ENCODE measurements at places on chromosomes 2 and 18. TPM values are rescaled to one million over a fixed set of nuclear protein-coding genes. Genes with fewer than 3 reads are reported as not detected.

DNA sequence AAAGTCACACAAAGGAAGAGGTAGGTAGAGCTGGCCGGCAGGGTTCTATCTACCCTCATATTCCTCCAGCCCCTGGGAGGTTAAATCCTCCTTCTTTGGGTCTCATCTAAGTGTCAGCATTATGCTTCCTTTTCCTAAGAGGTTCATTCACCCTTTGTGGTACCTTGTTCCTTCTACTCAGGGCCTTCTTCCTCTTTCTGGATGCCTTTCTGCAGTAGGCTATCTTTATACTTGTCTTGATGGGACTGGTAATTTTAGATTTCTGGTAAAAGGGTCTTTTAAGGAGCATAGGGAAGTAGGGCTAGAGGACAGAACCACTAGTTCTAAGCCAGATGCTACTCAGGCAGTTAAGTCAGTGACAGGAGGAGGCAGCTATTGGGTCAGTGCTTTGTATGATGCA is 13.7 kb upstream of the TNP1 start:
- DNase-seq: no peak

DNA sequence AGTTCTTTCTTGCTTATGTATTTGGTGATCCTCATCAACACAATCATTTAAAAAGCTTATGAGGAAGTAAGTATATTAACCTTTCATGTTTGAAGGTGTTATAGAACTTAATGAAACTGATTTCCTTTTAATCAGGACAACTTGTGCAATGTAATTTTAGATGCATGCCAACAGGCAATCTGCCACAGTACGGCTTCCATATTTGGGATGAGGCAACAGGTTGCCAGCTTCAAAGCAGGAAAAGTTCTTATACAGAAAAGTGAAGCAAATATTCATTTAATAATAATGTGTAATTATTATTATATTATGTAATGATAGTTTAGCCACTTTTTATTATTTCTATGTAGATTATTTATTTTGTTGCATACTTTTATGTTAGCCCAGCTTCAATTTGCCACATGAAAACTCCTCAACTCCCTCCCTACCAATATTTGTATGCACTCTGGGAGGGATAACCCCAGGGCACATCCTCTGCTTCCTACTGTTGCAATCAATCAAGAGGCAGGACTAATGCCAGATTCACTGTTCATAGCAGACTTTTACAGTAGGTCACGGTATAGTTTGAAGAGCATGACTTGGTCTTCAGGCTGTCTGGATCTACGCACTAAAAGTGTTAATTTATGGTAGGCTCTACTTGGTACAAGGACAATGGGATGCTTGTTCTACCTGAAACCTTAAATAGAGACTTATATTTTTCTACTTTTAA is 277.2 kb downstream of the AGPS start:
- DNase-seq: no peak

- no peak for DNase-seq
Measured at GRCh38 chr2:145596416-145596815, 1076.5 kb upstream of the ZEB2 start.

DNA sequence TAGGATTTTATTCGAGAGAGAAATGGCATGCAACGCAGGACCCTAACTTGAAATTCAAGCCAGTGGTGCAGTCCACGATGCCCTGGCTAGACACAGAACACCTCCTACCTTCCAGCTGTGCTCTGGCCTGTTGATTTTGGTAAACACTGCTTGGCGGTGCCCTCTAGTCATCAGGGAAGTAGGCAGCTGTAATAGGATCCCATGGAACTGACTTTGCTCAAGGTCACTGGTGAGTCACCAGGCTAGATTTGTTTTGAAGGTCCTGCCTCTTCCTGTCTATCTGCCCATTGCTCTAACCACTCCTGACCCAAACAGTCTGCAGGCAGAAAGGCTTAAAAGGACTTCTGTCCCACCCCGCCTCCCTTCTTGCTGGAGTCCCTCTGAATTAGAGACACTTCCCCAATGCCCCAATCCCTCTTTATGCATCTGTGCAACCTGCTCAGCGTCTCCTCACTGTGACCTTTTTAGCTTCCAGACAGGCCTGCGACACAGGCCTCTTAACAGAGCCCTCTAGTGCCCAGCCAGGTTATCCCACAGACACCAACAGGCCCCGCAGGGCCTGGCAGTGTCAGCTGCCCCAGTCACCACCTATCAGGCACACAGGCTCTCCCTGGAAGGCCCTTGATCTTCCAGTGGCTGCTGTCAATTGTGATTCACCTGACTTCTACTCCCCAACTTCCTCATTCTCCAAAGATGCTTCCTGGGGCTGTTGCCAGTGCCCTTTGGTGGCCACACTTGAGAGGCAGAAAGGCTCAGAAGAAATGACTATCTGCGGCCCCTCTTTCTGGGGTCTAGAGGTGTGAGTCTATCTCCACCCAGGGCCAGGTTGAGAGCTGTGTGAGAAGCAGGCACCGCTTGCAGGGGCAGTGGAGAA is 5.2 kb downstream of the TMEM127 start:
- peak; percentile 52 for DNase-seq

DNA sequence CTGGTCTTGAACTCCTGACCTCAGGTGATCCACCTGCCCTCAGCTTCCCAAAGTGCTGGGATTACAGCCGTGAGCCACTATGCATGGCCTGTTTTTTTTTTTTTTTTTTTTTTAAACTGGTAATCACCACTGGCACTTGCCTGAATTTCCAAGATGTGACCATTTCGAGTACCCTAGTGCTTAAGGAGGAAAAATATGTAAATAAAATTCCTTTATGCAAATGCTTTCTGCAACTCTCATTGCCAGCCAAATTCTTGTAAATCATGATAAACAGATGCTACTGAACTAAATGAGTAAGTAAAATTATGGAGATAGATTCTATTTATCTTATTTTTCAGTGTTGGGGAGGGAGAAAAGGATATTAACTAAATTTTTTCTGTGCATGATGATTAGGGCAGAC is 18.6 kb downstream of the CDCA7 start:
- no peak for DNase-seq

DNA sequence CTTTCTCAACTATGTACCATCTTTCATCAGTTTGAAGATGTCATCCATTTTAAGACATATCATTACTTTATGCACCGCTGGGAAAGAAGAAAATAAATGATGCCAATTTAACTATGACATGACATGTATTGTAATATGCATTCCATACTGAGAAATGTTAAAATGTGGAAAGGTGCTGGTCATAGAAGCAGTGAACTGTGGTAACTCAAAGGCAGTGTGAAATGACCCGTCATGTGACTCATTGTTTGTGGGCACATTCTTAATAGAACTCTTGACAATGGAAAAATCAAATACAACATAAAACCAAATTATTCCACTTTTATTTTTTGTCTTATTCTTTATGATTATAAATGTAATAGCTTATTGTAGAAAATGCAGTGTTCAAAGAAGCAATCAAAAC is 455.0 kb upstream of the ST6GAL2 start:
- no peak for DNase-seq

- DNase-seq: no peak
Measured at GRCh38 chr2:25587361-25587760, 86.0 kb downstream of the DTNB start.

- no peak for DNase-seq
Measured at GRCh38 chr2:219759801-219760200, 132.4 kb downstream of the SLC4A3 start.

The TFCP2L1 gene
- total RNA-seq: 5.5 TPM

The SLC40A1 gene
- 40.8 TPM for total RNA-seq

- no peak for DNase-seq
Measured at GRCh38 chr2:167411367-167411766, 523.1 kb downstream of the XIRP2 start.

DNA sequence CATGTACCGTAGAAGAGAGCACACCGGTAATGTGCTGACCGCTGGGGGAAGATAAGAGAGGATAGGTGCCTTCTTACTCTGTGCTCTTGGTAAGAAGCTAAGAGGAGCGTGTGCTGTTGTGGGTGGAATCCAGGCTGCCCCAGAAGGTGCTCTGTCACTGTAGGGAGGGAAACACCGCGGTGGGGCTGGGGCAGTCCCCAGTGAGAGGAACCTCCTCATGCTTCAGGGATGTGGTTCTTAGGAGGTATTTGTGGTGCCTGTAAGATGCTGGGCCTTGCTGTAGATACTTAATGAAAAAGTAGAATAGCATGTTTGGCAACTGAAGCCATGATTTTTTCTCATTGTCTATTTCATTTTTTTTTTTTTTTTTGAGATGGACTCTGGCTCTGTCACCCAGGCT is 1.1 kb downstream of the COLEC11 start:
- no peak for DNase-seq

DNA sequence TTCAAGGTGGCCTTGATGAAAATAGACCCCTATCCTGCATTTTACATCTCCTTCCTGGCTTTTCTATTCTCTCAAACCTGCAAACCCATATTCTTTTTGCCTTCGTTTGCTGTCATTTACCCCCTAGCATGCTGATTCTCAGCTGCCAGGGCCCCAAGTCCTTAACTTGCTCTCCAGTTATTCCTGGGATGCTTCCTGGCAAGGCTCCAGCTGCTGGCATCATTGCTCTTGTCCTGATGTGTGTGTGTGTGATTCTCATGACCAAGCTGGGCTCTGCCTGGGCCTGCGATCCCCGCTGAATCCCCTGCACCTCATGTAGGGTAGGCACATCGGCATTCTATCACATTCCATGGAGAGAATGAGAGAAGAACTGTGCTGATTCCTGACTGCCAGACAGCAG is 11.9 kb downstream of the NPAS2 start:
- no peak for DNase-seq

DNA sequence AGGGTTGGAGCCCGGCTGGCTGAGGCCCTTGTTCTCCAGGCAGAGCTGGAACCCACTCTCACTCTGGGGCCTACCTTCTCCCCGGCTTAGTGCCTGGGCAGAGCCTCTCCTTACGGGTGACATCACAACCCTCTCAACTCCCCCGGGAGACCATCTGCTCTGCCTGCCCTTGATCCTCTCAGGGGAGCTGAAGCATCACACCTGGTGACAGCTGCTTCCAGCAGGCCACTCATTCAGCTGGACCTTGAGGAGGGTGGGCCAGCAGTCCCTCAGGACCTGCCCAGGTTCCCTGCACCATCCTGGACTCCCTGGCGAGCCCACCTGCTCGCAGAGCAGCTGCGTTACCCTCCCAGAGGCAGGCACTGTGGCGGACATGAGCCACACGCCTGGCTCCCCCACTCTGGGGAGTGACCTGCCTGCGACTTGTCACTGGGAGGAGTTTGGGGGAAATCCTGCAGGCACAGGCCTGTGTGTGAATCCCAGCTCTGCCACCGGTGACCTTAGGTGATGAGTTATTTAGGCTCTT is 13.1 kb downstream of the HS6ST1 start:
- no peak for DNase-seq

- no peak for DNase-seq
Measured at GRCh38 chr2:160353166-160353565, 140.4 kb downstream of the RBMS1 start.

DNA sequence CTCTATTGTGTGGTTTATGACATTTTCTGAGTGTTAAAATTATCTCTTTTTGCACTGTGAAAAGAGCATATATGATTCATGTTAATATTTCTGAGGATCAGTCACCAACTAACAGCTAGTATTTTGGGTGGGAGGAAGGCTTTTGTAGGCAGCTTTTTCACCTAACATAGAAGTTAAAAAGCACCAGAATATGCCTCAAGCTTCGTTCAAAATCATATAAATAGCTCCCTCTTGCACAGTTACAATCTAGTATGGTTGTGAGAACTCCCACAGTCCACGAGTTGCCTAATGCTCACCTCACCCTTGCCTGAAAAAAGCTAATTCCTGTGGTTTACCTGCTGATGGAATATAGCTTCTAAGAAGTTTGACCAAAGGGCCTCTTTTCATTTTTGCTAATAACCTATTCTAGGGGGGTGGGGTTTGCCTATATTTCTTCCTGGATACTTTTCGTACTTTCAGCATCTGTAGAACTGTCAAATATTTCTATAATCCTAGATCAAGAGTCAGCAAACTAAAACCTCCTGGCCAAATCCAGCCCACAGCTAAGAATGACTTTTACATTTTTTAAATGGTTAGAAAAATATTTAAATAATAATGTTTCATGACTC is 167.1 kb upstream of the FOSL2 start:
- DNase-seq: no peak

DNA sequence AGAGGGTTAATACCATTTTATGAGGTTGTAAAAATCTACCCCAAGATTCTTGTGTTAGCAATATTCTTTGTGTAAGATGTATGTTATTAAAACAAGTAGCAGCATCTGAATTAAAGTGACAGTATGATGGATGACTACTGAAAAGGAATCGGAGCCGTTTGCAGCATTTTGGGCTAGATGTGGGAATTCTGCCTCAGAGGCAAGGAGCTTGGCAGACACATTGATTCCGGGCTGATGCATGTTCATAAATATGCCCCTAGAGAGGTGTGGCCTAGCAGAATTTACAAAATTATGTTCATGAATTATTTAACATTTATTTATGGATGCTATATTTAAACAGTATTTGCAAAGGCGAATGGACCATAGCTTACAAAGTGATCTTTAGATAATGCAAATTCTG is 389.0 kb upstream of the ETAA1 start:
- no peak for DNase-seq

DNA sequence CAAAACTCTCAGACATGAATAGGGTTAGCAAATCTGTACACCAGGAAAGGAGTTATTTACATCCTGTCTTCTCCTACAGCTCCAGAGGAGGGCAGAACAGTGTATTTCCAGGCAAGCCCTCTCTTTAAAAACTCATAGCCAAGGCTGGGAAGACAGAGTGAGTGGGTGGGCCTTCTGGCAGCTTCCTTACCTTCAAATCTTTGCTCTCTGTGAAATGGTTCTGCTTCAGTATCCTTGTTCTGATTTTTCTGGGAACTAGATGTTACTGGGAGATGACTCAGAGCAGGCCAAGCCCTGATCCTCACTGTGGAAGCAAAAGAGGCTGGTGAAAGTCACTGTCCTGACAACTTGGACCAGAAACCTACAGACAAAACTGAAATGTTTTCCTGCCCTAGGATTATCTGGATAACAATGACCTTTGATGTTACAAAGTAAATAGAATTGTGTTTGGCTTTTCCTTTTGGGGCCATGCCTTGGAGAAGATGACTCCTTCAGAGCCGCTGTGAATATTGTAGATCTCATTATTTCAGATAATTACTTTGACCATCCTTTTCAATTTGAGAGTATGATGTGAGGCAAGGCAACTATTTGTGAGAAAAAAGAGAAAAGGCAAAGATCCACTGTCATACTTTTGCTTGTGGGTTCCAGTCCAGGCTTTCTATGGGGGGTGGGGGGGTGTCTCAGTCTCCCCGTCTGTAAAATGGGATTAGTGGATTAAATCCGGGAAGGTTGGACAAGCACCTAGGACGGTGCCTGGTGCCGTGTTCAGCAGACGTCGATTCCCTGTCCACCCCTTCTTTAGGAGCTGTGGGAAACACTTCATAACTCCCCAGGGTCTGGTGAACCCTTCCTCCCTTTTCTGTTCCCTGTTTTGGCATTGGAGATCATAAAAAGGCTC is 644 bp upstream of the QPCT start:
- DNase-seq: no peak

The MGAT4A gene
- 8.0 TPM for total RNA-seq

GRCh38 chr2:215705771-215706361 is 270.0 kb upstream of the FN1 start:
- DNase-seq: no peak

The TXNL1 gene
- 12.3 TPM for total RNA-seq

- no peak for DNase-seq
Measured at GRCh38 chr18:80135136-80135535, 26.1 kb downstream of the ADNP2 start.

Measured in ascending aorta (tissue), 2 donors.